ENCODE measurements at places on chromosomes 1 and 21. TPM values are rescaled to one million over a fixed set of nuclear protein-coding genes. Genes with fewer than 3 reads are reported as not detected.

The TDRD5 gene
- 2.6 TPM for total RNA-seq

The ITPKB gene
- total RNA-seq: 93.6 TPM

The SMAP2 gene
- 138 TPM for total RNA-seq

The GPR25 gene
- total RNA-seq: not detected

The OR2G6 gene
- 0.16 TPM for total RNA-seq

The TFAP2E gene
- total RNA-seq: 14.9 TPM

The TUFT1 gene
- 7.0 TPM for total RNA-seq

The PMVK gene
- total RNA-seq: 39.8 TPM

The F13B gene
- not detected for total RNA-seq

The KCNJ9 gene
- 95.9 TPM for total RNA-seq

The VAV3 gene
- total RNA-seq: 7.4 TPM

The C8A gene
- not detected for total RNA-seq

The GPX7 gene
- total RNA-seq: 4.3 TPM

The KRTAP13-2 gene
- not detected for total RNA-seq
